Activated T-helper 1 cell treated with anti-CD3 and anti-CD28 coated beads, Interleukin-12 subunit alpha, Interleukin-12 subunit beta, Interleukin-2, Interleukin-4 antibody, amounts not matched to agents 30 ng/mL and 10 ng/mL and 1 ng/mL, durations not matched to agents 14 hours and 24 hours and 36 hours (primary cell): ENCODE measurements at places on chromosomes 12 and 14. TPM values are rescaled to one million over a fixed set of nuclear protein-coding genes. Genes with fewer than 3 reads are reported as not detected.

- H3K4me3 ChIP-seq = no peak overlapping the region
- H3K27ac ChIP-seq = no peak overlapping the region
- no peak for DNase-seq
- peaks cover 11% of the 10 kb centered on the region for H3K4me1 ChIP-seq
- H3K36me3 ChIP-seq = no peaks in the 10 kb centered on the region
- peaks cover 13% of the 10 kb centered on the region for H3K27me3 ChIP-seq
Observed at GRCh38 chr12:113418213-113418879, 3.8 kb upstream of the SDSL start.

DNA sequence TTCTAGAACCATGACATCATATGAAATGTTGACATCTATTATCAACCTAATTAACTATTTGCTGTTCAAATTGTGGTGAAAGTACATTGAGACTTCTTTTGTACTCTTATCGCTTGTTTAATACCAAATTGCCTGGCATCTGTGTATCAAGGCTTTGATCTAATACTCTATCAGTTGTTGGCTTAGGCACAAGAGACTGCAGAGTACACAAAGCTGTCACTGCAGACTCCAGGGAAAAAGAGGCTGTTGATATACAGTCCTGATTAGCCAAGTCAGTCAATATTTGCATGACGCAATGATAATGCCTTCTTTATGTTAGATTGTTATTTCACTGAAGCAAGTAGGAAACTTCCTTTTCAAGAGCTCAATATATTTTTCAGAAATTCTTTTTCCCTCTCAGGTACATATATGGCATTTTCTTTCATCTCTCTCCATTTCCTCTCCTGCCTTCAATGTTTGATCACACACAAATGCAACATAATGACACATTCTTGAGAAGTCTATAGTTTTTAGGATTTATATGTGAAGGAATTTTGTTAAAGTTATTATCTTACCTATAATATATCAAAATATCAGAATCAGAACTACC lies 32.3 kb upstream of the PTCSC3 start:
- DNase-seq = no peak
- no peak overlapping the region for H3K4me3 ChIP-seq

- peak overlapping the region; percentile 60 for H3K27ac ChIP-seq
- no peak for DNase-seq
- H3K4me1 ChIP-seq = peaks cover 65% of the 10 kb centered on the region
Observed at GRCh38 chr12:68375756-68376695, 43.9 kb upstream of the MDM1 start.

GRCh38 chr12:116302166-116303058 lies 24.9 kb upstream of the MED13L start:
- no peak overlapping the region for H3K27ac ChIP-seq
- DNase-seq = no peak
- H3K4me3 ChIP-seq = no peak overlapping the region
- no peaks in the 10 kb centered on the region for H3K4me1 ChIP-seq

Gene SIX1
- 0.39 and 0.41 TPM in 2 replicates for total RNA-seq

DNA sequence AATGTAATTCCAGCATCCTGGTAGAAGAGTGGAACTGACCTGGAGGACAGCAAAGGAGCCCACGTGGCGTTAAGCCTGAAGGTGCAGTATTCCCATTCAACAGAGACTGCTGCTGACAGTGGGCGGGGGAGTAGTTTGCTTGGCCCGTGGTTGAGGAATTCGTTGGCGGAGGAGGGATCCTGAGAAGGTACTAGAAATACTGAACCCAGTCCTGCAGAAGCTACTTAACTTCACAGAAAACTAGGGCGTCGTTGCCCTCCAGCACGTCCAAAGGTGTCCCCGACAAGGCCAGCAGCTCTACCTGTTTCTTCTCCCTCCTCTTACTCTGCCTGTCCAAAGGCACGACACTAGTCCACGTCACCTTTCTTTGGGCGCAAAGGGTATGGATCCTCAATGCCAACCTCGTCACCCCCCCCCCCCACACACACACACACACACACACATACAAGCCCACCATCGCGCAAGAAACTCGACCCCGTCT lies 303 bp downstream of the PUS7L start:
- H3K4me1 ChIP-seq = peaks cover 74% of the 10 kb centered on the region
- peaks cover 27% of the 10 kb centered on the region for H3K36me3 ChIP-seq
- no peaks in the 10 kb centered on the region for H3K27me3 ChIP-seq
- DNase-seq = peak; percentile 2

- no peaks in the 10 kb centered on the region for H3K4me1 ChIP-seq
- no peak overlapping the region for H3K27ac ChIP-seq
- no peaks in the 10 kb centered on the region for H3K27me3 ChIP-seq
- no peak overlapping the region for H3K4me3 ChIP-seq
- H3K36me3 ChIP-seq = no peaks in the 10 kb centered on the region
Observed at GRCh38 chr12:40000884-40001283, 105.0 kb downstream of the SLC2A13 start.

DNA sequence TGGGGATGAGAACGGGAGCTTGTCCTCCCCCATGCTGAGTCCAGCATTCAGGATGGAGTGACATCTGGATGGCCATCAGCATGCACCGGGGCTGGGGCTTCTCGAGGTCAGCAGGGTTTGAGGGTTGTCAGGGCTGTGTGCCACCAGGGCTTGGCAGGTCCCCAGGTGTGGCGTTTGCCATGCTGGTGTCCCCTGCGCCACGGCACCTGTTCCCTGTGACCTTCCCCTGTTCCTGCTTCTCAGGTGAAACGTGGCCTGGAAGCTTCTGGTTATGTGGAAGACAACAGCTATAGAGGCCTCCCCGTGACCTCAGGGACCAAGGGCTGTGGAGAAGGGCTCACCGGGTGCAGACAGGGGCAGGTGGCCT lies 152.4 kb downstream of the KIF26A start:
- no peaks in the 10 kb centered on the region for H3K4me1 ChIP-seq
- no peaks in the 10 kb centered on the region for H3K36me3 ChIP-seq
- no peak overlapping the region for H3K4me3 ChIP-seq
- no peaks in the 10 kb centered on the region for H3K27me3 ChIP-seq
- H3K27ac ChIP-seq = no peak overlapping the region
- DNase-seq = no peak

- H3K4me1 ChIP-seq = peaks cover 5% of the 10 kb centered on the region
- no peaks in the 10 kb centered on the region for H3K27me3 ChIP-seq
- no peak overlapping the region for H3K27ac ChIP-seq
- peaks cover 24% of the 10 kb centered on the region for H3K36me3 ChIP-seq
Observed at GRCh38 chr12:108801736-108802100, 55.7 kb downstream of the SSH1 start.

DNA sequence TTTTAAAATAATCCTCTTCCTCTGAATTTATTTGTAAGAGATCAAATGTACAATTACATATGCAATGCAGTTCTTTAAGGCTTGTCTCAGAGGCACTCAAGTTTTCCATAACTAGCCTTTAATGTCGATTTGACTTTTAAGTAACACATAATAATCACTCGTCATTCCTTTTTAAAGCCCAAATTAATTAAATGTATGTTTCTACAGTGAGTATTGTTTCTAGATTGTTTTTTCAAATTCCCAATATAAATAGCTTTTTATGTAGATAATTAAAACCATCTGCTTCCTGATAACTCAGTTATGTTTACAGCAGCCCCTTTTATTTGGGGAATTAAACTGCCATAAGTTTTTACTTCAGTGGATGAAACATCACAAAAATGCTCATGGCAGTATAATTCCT lies 185.1 kb downstream of the ETNK1 start:
- no peak overlapping the region for H3K4me3 ChIP-seq
- H3K27ac ChIP-seq = no peak overlapping the region
- DNase-seq = no peak
- H3K36me3 ChIP-seq = no peaks in the 10 kb centered on the region

DNA sequence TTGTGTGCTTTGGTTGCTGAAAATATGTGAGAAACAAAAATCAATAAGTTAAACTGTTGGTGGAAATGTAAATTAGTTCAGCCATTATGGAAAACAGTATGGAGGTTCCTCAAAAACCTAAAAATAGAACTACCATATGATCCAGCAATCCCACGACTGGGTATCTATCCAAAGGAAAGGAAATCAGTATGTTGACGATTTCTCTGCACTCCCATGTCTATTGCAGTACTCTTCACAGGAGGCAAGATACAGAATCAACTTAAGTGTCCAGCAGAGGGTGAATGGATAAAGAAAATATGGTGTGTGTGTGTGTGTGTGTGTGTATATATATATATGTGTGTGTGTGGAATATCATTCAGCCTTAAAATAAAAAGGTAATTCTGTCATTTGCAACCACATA lies 159.5 kb downstream of the PTPRO start:
- no peak overlapping the region for H3K4me3 ChIP-seq
- H3K27me3 ChIP-seq = peaks cover 8% of the 10 kb centered on the region
- H3K27ac ChIP-seq = no peak overlapping the region
- no peak for DNase-seq
- H3K36me3 ChIP-seq = no peaks in the 10 kb centered on the region

- H3K4me3 ChIP-seq = no peak overlapping the region
- peaks cover 2% of the 10 kb centered on the region for H3K27me3 ChIP-seq
- peak overlapping the region; percentile 52 for H3K27ac ChIP-seq
- no peaks in the 10 kb centered on the region for H3K36me3 ChIP-seq
- DNase-seq = peak; percentile 53
Observed at GRCh38 chr14:77053046-77053841, 24.7 kb upstream of the IRF2BPL start.

Gene INHBE
- 0.22 and 0.41 TPM in 2 replicates for total RNA-seq

- no peak overlapping the region for H3K4me3 ChIP-seq
- H3K4me1 ChIP-seq = no peaks in the 10 kb centered on the region
- H3K27ac ChIP-seq = no peak overlapping the region
- peaks cover 3% of the 10 kb centered on the region for H3K27me3 ChIP-seq
- no peaks in the 10 kb centered on the region for H3K36me3 ChIP-seq
Observed at GRCh38 chr12:28974883-28975282, 174.2 kb upstream of the FAR2 start.

Gene RIN3
- total RNA-seq = 34.7 and 35.3 TPM in 2 replicates

- no peaks in the 10 kb centered on the region for H3K27me3 ChIP-seq
- DNase-seq = no peak
- H3K36me3 ChIP-seq = peaks cover 80% of the 10 kb centered on the region
- H3K4me3 ChIP-seq = peak overlapping the region; percentile 95
Observed at GRCh38 chr14:22512106-22512814, 76.8 kb downstream of the DAD1 start.

- H3K36me3 ChIP-seq = peaks cover 10% of the 10 kb centered on the region
- no peak for DNase-seq
- H3K27ac ChIP-seq = no peak overlapping the region
- H3K4me3 ChIP-seq = no peak overlapping the region
Observed at GRCh38 chr12:92020983-92021665, 124.5 kb downstream of the BTG1 start.

Gene ST8SIA1
- total RNA-seq = 0.17 and 0.57 TPM in 2 replicates

GRCh38 chr14:69606258-69607184 lies 4.9 kb upstream of the SUSD6 start:
- no peak overlapping the region for H3K27ac ChIP-seq
- no peak overlapping the region for H3K4me3 ChIP-seq
- peaks cover 36% of the 10 kb centered on the region for H3K4me1 ChIP-seq
- DNase-seq = no peak
- no peaks in the 10 kb centered on the region for H3K36me3 ChIP-seq

Gene P2RX2
- total RNA-seq = not detected in 2 replicates

GRCh38 chr12:2756756-2757155 lies 38.0 kb upstream of the FKBP4 start:
- H3K27me3 ChIP-seq = peaks cover 13% of the 10 kb centered on the region
- no peaks in the 10 kb centered on the region for H3K36me3 ChIP-seq
- H3K4me3 ChIP-seq = no peak overlapping the region
- no peaks in the 10 kb centered on the region for H3K4me1 ChIP-seq
- no peak overlapping the region for H3K27ac ChIP-seq
- no peak for DNase-seq

GRCh38 chr12:46941981-46942380 lies 116.2 kb upstream of the SLC38A4 start:
- no peak for DNase-seq
- H3K27ac ChIP-seq = no peak overlapping the region
- no peaks in the 10 kb centered on the region for H3K4me1 ChIP-seq
- no peaks in the 10 kb centered on the region for H3K36me3 ChIP-seq
- H3K27me3 ChIP-seq = peaks cover 6% of the 10 kb centered on the region

Gene NPAS3
- not detected in 2 replicates for total RNA-seq

Gene EDDM3A
- total RNA-seq = not detected in 2 replicates

DNA sequence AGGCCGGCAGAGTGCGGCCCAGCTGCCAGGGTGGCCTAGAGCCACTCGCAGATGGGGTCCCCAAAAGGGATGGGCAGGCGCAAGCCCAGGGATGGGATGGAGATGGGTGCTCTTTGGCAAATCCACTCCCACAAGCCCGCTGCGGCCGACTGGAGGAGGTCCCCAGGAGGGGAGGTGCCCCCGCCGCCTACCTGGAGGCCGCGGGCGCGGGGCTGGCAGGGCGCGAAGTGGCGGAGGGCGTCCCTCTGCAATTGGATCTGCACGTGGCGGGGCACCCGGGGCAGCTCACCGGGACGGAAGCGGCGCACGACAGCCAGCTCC lies 730 bp downstream of the PPP1R3E start:
- H3K4me1 ChIP-seq = peaks cover 29% of the 10 kb centered on the region
- no peak for DNase-seq
- H3K4me3 ChIP-seq = peak overlapping the region; percentile 91
- H3K27ac ChIP-seq = peak overlapping the region; percentile 97

DNA sequence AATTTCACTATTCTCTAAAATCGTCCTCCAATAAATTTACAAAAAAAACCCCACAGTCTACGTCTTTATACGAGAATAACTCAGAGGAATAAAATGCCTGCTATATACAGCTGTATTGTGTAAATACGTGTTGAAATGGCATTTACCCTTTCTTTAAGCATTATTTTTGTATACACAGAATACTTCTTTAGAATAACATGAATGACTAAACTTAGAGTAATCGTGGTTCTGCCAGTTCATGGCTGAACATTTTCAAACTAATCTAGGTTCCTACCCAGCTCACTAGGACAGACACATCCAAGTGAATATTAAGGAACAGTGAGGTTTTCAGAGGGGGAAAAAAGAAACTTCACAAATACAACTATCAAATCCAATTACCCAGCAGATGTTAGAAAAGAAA lies 24.6 kb downstream of the DICER1 start:
- no peak overlapping the region for H3K4me3 ChIP-seq
- no peak for DNase-seq
- H3K27me3 ChIP-seq = no peaks in the 10 kb centered on the region
- no peak overlapping the region for H3K27ac ChIP-seq
- peaks cover 36% of the 10 kb centered on the region for H3K36me3 ChIP-seq

- no peak for DNase-seq
- no peak overlapping the region for H3K4me3 ChIP-seq
- H3K4me1 ChIP-seq = no peaks in the 10 kb centered on the region
Observed at GRCh38 chr12:105931762-105932570, 206.8 kb downstream of the NUAK1 start.

GRCh38 chr12:45880533-45880932 lies 109.8 kb downstream of the SCAF11 start:
- H3K27me3 ChIP-seq = no peaks in the 10 kb centered on the region
- H3K4me1 ChIP-seq = peaks cover 58% of the 10 kb centered on the region
- H3K27ac ChIP-seq = no peak overlapping the region
- DNase-seq = no peak
- no peak overlapping the region for H3K4me3 ChIP-seq

Gene SERPINA3
- not detected in 2 replicates for total RNA-seq

Gene DENND5B
- 0.12 and 0.93 TPM in 2 replicates for total RNA-seq

Gene COQ5
- 27.8 and 29.8 TPM in 2 replicates for total RNA-seq

- H3K4me1 ChIP-seq = peaks cover 25% of the 10 kb centered on the region
- peaks cover 64% of the 10 kb centered on the region for H3K27me3 ChIP-seq
- H3K27ac ChIP-seq = no peak overlapping the region
- no peaks in the 10 kb centered on the region for H3K36me3 ChIP-seq
Observed at GRCh38 chr12:49347311-49348193, 864 bp downstream of the DNAJC22 start.

- H3K27me3 ChIP-seq = no peaks in the 10 kb centered on the region
- peaks cover 8% of the 10 kb centered on the region for H3K36me3 ChIP-seq
- H3K4me1 ChIP-seq = peaks cover 53% of the 10 kb centered on the region
- no peak for DNase-seq
- no peak overlapping the region for H3K27ac ChIP-seq
Observed at GRCh38 chr12:67593461-67594330, 54.8 kb upstream of the DYRK2 start.

Gene GLIPR1L1
- not detected in 2 replicates for total RNA-seq
